ENCODE measurements at places on chromosomes 4 and X.

DNA sequence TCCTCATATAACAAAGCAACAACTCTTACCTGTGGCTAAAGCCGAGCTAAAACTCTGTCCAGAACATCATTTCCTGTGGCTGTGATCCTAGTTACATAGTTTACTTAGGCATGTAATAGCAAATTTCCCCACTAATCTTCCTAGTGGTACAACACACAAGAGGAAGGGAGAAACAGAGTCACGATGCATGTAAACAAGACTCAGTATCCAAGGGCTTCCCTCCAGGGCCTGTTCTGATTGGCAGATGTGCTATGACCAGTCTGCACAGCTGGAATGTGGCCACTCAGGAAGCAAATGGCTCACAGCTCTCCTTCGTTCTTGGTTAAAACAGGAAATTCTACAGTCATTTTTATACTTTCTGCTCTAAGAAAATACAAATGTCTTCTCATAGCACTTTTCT lies 49.2 kb upstream of the PRSS48 start:
- peak; percentile 71 for DNase-seq

- DNase-seq = no peak
These were observed 235.9 kb downstream of the SHOX start for GRCh38 chrX:866441-866990.

GRCh38 chr4:41661442-41662076 lies 87.0 kb downstream of the PHOX2B start:
- peak; percentile 57 for DNase-seq

DNA sequence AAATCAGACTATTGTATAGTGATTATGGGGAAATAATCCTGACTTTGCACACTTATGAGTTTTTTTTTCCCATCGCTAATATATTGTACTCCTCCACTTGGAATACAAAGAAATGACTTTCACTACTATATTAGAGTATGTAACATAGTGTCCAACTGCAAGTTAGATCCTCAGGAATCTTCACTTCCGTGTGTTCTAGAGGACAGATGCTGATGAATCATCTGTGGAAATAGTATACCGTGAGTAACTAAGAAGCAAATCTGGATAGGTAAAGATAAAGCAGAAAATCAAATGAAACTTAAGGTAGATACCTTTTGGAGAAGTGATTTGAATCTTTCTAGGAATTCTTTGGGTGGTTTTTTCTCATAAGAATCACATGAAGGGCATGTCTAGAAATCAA lies 8.3 kb downstream of the IL21 start:
- DNase-seq = peak; percentile 43

- DNase-seq = no peak
These were observed 68.3 kb upstream of the CNKSR2 start for GRCh38 chrX:21305799-21306336.

DNA sequence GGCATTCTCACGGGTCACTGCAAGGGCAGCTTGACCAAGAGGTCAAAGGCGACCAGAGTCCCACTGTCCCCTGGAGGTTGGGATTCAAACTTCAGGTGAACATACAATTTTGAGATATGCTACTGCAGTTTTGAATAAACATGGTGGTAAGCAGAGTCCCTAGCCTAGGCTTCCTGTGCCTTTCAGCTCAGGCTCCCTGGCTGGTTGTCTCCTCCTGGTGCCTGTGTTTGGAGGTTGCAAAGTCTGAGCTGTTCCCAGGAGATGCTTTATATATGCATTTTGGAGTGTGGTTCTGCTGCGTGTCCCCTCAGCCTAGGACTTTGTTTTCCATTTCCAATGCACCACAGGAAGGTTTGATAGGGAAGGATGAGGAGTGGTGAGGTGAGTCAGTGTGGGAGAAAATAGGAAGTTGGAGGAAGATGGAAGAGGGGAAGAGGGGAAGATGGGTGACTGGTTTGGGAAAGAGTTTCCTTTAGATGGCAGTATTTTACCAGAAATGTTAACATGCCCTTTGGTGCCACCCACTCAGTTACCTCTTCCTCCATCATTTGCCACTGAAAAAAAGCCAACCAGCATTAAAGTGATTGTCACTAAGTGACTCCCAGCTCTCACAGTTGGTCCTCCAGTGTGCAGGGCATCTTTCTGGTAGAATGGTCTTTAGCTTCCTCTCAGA lies 211.7 kb upstream of the AGTR2 start:
- DNase-seq = no peak

DNA sequence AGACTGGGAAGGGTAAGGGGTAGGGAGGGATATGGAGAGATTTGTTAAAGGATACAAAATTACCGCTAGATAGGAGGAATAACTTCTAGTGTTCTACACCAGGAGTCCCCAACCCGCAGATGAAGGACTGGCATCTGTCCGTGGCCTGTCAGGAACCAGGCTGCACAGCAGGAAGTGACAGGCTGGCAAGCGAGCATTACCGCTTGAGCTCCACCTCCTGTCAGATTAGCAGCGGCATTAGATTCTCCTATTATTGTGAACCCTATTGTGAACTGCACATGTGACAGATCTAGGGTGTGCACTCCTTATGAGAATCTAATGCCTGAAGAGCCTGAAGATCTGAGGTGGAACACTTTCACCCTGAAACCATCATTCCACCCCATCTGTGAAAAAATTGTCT lies 27.9 kb upstream of the BBS7 start:
- DNase-seq = no peak

GRCh38 chr4:141036786-141037185 lies 96.5 kb downstream of the RNF150 start:
- no peak for DNase-seq

- DNase-seq = no peak
These were observed 51.7 kb downstream of the TMEM154 start for GRCh38 chr4:152628128-152628527.

- DNase-seq = no peak
These were observed 100.6 kb upstream of the GPM6B start for GRCh38 chrX:13917507-13917906.
